Endodermal cell (in vitro differentiated cells): ENCODE measurements at places on chromosomes 7 and 10. TPM values are rescaled to one million over a fixed set of nuclear protein-coding genes. Genes with fewer than 3 reads are reported as not detected.

GRCh38 chr10:102770108-102770482, 26.3 kb downstream of the WBP1L start:
- DNase-seq = no peak

C7orf57 gene
- 0.54 and 0.57 TPM in 2 replicates for total RNA-seq

AGBL3 gene
- total RNA-seq = 2.6 and 3.1 TPM in 2 replicates

DNA sequence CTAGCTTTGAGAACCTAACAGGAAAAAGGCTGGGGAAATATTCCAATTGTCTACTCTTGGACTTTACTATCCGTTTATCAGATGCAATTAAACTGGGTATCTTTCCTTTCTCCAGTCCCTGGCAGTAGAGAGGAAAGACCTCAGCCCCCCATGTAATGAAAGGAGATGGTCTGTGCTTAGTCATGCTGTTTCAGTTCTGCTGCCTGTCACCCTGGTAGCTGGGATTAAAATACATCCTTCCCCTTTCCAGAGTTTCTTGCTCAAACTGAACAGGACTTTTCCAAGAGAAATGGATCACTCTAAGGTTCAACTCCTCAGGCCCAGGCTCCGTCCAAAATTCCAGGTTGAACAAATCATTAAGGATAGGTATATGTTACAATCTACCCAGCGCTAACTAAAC, 202.9 kb downstream of the PTEN start:
- DNase-seq = no peak

- DNase-seq = no peak
Observed at GRCh38 chr7:21981524-21981923, 35.8 kb upstream of the CDCA7L start.

- peak; percentile 24 for DNase-seq
Observed at GRCh38 chr10:131271195-131271880, 40.2 kb downstream of the TCERG1L start.

CCL26 gene
- total RNA-seq = 2.2 and 2.9 TPM in 2 replicates

- DNase-seq = no peak
Observed at GRCh38 chr7:144785521-144785920, 50.3 kb downstream of the TPK1 start.

GRCh38 chr7:45921699-45922519, 837 bp upstream of the IGFBP3 start:
- peak; percentile 94 for DNase-seq

DNA sequence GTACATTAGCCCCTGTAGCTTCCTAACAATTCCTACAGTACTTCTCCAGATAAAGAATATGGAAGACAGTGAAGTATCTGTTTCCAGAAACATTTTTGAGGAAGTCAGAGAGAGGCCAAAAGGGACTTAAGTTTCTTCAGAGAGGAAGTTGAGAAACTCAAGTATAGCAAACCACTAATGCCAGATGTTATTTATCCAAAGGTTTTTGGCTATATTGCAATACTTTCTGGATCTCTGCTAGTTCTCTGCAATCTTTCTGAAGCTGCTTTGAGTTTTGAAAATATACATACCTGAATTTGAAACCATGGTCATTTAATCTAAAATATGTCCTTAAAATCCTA, 64.7 kb downstream of the BICC1 start:
- DNase-seq = no peak

DNA sequence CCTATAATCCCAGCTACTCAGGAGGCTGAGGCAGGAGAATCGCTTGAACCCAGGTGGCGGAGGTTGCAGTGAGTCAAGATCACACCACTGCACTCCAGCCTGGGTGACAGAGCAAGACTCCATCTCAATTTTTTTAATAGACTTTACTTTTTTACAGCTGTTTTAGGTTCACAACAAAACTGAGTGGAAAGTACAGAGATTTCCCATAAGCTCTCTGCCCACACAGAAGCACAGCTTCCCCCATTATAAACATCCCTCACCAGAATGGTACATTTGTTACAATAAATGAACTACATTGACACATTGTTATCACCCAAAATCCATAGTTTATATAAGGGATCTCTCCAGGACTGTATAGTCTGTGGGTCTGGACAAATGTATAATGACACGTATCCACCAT, 14.6 kb upstream of the PRRT4 start:
- DNase-seq = no peak

GIMAP7 gene
- total RNA-seq = not detected in 2 replicates

DNA sequence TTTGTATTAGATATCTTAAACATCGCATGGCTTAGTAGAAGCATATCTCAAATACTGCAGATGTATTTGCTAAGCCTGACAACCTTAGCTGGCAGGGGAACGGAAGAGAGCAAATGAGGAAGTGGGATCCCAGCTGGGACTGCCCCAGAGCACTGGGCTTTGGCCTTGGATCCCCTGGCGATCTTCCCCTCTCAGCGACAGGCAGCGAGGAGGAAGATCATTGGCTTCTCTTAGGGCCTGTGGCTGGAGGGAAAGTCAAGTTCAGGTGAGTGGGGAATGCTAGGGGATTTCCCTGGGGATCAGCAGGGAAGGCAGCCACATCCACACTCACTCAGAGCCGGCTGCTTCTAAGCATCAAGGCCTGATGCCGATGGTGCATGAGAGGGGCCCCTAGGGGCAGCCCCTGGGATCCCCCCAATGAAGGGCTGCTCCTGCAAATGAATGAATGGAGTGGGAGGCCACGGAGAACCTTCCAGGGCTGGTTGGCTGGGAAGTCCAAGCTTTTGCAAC, 42.0 kb downstream of the LYZL2 start:
- DNase-seq = peak; percentile 72

GRCh38 chr7:42690794-42691639, 220.9 kb downstream of the C7orf25 start:
- peak; percentile 82 for DNase-seq

CPA2 gene
- 0.40 and 0.81 TPM in 2 replicates for total RNA-seq

CPXM2 gene
- total RNA-seq = 1.2 to 1.9 TPM (median 1.7 TPM) in 3 replicates

PCLO gene
- 2.8 and 3.2 TPM in 2 replicates for total RNA-seq

MALRD1 gene
- total RNA-seq = 1.1 to 2.6 TPM (median 1.5 TPM) in 3 replicates

DNA sequence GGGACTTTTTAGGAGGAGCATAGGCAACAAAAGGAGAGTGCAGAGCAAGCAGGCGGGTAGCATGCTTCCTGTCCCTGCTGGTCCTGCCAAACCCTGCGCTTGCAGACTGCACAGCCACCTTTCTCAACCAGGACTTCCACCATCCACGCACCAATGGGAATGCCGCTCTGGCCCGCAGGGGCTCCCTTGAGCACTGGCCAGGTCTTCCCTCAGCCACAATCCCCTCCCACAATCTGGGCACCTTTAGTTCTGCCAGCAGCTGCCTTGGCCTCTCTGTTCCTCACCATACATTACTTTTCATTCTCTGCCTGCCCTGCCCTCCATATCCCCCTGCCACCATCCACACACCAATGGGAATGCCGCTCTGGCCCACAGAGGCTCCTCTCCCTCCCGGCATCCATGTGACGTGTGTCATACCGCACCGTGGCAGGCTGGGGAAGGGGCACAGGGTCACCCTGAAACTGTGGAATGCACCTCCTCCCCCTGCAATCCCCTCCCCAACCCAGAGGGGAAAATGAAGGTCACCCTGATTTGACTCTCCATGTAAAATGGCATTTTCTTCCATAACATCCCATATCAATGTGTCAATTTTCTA, 97.3 kb upstream of the MACROH2A2 start:
- DNase-seq = peak; percentile 62

DNA sequence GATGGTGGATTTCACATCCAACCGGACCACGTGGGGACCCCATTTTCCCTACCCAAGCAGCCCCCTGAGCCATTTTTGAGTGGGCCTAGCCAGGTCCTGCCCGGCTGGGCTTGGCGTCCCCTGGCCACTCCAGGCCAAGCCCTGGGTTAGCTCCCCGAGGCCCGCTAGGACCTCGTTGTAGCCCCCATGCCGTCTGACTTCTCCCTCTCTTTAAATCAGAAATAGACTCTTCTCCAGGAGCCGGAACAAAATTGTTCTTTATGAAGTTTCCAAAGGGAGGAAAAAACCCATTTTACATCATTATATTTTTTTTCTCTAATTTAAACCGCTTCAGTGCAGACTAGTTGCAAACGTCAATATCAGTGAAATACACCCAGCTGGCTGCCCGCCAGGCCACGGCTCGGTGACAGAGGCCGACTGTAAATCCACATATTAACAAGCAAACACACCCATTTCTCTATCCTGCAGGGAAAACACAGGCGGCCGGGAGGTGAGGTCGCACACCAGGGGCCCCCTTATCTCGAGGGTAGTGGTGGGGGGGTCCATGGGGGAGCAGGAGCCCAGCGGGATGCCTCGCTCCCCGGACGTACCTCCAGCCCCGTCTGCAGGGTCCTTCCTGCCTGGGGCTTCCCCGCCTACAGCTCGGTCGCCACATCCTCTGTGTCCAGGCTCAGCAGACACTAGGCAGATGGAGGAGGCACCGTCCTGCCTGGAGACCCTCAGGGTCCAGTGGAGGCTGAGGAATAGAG, 72.7 kb downstream of the ELFN1 start:
- no peak for DNase-seq

- DNase-seq = no peak
Observed at GRCh38 chr10:12974078-12974477, 27.4 kb downstream of the CCDC3 start.

DNA sequence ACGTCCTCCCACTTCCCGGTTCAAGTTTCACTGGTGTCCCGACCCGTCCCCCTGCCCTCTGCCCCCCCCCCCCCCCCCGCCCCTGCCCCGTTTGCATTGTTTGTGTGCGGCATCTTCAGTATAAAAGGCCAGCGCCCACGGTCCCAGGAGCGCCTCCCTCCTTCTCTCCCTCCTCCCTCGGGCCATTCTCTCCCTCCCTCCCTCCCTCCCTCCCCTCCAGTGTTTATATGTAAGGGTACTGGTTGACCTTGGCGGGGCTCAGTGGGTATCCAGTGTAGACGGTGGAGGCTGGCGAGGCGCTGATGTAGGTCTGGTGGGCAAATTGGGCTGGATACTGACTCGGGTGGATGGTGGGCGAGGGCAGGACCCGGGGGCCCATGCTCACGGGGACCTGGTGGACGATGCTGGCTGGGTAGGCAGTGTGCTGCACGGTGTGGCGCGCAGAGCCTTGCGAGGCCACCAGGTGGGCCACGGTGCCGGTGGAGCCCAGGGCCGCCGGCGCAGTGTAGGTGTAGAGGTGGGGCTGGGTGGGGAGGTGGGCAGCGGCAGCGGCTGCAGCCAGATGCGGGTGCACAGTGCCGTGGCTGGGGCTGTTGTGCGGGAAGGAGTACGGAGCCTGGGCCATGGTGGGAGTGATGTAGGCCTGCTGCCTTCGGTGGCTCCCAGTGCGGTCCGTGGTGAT, 49.4 kb downstream of the CLEC2L start:
- DNase-seq = peak; percentile 43

DNA sequence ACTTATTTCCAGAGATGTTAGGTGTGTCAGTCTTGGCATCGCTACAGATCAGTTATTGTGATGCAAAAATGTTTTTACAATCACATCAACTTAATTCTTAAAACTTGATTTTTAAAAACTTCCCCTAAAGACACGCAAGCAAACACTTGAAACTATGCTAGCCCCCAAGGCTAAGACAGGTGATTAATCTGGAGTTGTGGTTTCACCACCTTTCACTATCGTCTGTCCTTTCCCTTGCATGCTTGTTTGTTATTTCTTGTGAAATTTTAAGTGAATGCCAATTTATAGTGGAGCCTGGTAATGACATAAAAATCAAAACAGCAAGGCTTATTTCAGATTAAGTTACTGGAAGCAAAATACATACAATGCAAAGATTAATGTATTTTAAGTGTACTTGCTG, 70.4 kb downstream of the SLC35B4 start:
- no peak for DNase-seq

GRCh38 chr7:20170633-20171032, 46.6 kb downstream of the MACC1 start:
- DNase-seq = no peak

- no peak for DNase-seq
Observed at GRCh38 chr7:122694697-122695096, 4.2 kb downstream of the RNF133 start.

GRCh38 chr7:101940830-101941229, 123.4 kb downstream of the CUX1 start:
- peak; percentile 89 for DNase-seq

DNA sequence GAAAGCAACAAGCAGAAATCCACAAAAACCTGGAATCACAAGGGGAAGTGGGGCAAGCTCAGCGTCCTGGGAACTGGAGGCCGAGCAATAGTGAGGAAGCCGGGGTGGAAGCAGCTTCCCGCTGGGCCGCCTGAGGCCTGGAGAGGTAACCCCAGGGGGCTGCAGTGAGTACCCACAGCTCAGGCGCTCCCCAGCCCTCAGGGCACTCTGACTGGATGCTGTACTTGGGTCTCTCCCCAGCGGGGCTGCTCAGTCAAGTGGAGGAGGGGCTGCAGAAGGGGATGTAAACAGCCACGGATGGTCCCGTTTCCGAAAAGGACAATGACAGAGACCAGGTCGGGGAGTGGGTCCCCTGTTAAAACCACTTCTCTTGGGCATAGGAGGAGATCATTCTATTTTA, 50.3 kb downstream of the SLIT1 start:
- DNase-seq = no peak
